ENCODE measurements at places on chromosomes 3 and 15.

DNA sequence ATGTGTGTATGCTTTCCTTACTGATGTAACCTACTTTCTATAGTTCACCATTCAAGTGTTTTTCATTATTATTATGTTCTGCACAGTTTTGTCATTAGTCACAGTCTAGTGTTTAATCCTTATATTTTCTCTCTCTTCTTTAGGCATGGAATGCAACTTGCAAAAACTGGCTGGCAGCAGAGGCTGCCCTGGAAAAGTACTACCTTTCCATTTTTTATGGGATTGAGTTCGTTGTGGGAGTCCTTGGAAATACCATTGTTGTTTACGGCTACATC, 6.9 kb downstream of the SUCNR1 start:
- DNase-seq = no peak

DNA sequence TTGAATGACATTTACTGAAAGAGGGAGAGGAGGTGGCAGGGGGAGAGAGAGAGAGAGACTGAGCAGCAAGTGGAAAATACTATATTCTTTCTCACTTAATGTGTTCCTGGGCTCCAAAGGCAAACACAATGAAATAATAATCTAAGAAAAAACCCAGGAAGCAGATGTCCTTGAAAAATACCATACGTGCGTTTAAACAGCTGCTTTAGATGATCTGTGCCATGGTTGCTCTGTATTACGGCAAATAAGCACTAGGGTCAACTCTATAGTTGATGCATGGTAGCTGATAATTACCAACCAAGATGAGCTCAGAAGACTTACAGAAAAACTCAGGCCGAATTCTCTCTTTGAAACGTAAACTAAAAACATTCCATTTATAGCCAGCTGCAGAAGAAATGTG, 410.3 kb upstream of the TBL1XR1 start:
- no peak for DNase-seq

GRCh38 chr3:51156147-51156546, 228.9 kb upstream of the MANF start:
- DNase-seq = no peak

- DNase-seq = peak; percentile 20
These were observed 1.1 kb upstream of the NLGN1 start for GRCh38 chr3:173396191-173397041.

DNA sequence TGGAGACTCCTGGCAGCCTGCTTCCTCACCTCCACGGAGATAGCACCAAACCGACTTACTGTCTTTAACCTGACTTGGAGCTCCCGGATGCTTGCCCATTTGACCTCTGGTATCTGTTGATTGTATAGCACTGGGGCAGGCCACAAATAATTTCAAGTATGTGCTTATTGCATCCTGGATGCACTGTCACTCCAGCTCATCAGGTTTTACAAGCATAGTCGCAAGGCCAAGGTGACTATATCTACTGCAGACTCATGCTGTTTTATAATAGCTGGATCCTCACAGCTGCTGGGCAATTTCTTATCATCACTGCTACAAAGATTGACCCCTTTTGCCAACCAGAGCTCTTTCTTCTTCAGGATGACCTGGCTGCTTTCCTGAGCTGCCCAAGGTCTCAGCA, 45.6 kb downstream of the PEX5L start:
- DNase-seq = no peak

DNA sequence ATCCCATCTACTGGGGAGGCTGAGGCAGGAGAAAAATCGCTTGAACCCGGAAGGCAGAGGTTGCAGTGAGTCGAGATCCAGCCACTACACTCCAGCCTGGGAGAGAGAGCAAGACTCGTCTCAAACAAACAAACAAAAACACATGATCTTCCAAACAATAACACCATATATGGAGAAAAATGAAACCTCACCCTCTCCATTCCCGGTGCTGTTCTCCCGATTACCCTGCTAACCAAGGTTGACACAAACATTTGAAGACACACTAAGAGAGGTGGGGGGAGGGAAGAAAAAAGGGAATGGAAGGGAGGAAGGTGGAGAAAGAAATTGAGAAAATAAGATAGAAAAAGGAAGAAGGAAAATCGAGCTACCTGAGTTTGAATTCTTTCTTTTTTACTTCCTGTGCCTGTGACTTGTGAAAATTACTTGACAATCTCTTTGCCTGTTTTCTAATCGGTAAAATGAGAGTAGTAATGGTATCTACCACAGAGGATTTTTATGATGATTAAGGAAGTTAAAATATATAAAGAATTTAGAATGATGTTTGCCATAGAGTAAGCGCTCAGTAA, 1.1 kb upstream of the PLSCR2 start:
- no peak for DNase-seq

DNA sequence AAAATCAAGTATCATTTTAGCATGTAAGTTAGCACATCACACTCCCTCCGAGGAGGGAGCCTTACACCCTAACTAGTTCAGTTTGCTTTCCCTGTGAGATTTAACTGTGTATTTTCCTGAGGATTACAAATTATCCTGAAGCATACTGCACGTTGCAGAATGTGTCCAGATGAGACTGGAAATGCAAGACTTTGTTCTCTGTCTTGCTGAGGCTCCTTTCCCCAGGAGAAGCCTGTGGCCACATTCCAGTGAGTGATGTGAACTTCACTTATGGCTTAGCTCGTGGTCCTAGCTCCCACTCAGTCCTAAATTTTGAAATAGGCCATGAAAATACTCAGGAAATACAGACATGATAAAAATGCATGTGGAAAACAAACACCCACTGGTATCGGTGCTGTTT, 23.7 kb downstream of the PDZRN3 start:
- DNase-seq = peak; percentile 67

DNA sequence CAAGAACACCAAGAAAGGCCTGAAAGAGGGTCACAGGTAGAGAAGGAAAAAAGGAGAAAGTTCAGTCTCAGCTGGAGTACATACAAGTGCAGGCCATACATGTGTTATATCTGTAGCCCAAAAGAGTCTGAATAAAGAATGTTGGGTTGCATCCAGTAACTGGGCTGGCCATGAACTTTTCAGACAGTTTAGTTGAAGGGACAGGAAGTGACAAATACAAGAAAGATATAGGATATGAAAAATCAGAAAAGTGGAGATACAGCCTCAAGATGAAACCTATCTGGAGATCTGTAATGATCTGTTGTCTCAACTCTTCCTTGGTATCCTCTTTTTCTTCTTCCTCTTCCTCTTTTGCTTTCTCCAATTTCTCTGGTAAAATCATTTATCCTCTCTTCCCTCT, 671.7 kb downstream of the MECOM start:
- DNase-seq = no peak

GRCh38 chr3:11610044-11610671, 33.6 kb downstream of the VGLL4 start:
- DNase-seq = peak; percentile 71
